GM20000 (cell line): ENCODE measurements at places on chromosomes 11 and 22.

- peak; percentile 29 for DNase-seq
These were observed 1.6 kb downstream of the GTPBP1 start for GRCh38 chr22:38707346-38707745.

GRCh38 chr11:73812234-73812633, 24.6 kb downstream of the MRPL48 start:
- no peak for DNase-seq

- DNase-seq = peak; percentile 12
These were observed at the start of gene HBD for GRCh38 chr11:5234381-5234834. TSS of gene HBD (minus strand) at chr11:5234483. CDS start at chr11:5234433, 50 bp downstream.

DNA sequence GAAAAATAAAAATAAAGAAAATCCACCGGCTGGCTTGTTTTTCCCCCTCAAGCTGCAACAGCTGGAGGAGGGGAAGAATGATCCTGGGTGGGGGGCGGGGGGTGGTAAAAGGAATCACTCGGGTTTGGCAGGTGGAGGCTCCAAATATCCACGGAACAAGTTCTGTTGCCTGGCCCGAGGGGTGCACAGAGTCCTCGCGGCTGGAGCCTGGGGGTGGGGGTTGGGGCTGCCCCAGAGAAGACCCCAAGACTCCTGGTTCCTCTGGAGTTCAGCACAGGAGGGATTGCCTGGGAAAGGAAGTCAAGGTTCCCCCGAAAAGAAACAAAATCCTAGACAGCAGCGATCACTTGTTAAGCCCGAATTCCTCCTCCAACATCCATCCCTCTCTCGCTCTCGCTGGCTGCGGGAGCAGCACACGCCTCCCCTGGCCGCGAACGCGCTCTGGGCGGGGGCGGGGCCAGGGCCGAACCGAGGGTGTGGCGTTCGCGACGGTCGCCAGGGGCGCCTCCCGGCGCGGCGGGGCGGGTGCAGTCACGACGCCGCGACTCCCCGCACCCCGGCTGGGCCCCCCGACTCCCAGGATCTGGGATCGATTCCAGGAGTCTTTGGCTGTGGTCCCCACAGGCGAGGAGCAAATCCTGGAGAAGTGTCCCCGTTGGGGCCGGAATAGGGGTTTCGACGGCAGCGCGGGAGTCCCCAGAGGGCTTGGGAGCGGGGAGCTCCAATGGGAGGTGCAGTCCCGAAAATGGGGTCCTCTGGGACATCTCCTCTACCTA, at the start of gene KCNA4:
KCNA4 (minus strand) TSS at position 443 of the 776 bp plus-strand sequence. CDS start 4,352 bp downstream, outside the sequence.
- DNase-seq = peak; percentile 15

- no peak for DNase-seq
These were observed 86.3 kb upstream of the HMGXB4 start for GRCh38 chr22:35170716-35171697.

- DNase-seq = no peak
These were observed 201.6 kb upstream of the NAV2 start for GRCh38 chr11:19511066-19511412.

GRCh38 chr11:47156333-47156732, 20.3 kb downstream of the ARFGAP2 start:
- no peak for DNase-seq

- DNase-seq = no peak
These were observed 9.8 kb downstream of the UCP2 start for GRCh38 chr11:73972620-73973449.

DNA sequence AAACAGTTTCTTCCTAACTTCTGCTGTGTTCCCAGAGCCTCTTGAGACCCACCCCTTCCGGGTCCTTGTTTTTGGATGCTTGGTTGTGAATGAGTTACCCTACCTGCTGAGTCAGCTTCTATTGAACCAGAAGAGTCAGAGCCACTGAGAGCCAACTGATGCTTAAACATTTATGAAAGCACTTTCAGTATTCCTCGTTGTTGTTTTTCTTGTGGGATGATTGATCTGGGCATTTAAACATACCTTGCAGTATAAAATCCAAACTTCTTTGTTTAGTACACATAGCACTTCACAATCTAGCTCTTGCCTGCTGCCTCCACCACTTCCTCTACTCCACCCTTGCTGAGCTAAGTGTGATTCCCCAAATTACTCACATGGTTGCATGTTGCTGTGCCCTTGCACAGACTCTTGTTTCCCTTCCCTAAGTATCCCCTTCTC, 5.5 kb downstream of the PRSS23 start:
- peak; percentile 51 for DNase-seq

GRCh38 chr22:22870577-22871404, 16.8 kb upstream of the IGLL5 start:
- DNase-seq = no peak

DNA sequence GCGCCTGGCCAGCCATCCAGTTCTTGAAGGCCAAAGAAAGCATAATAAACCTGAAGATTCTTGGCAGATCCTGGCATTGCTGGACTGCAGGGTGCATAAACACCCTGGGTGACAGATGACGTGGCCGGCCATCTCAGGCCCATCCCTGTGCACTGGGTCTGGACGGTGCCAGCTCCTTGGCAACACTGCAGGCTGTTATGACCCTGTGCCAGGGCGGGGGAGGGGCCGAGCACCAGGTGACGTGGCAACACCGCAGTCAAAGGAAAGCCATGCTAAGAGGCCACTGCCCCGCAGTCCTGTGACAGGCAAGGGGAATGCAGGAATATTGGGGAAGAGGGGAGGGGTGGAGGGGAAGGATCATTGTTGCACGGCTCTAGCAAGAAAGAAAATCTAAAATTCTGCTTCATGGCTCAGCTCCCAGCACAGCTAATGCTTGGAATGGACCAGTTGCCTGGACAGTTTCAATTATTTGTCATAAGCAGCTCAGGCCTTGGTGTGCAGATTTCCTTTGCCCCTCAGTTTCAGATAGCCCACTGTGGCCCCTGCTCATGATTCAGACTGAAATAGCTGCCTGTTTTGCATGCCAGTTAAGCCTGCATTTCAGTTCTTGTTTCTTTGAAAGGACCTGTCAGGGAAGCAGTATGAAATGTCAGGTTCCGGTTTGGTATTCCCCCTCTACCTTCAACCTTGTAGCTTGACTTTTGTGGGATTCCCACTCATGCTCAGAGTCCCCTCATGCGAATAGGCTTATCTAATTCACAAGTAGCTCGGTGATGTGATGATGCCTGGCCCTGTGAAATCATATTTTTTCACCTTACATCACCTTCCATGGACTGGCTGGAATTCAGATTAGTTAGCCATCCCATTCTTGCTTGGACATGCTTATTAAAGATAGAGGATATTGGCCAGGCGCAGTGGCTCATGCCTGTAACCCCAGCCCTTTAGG, 29.7 kb upstream of the DDX6 start:
- peak; percentile 77 for DNase-seq

GRCh38 chr11:477052-477715, 27.1 kb downstream of the PTDSS2 start:
- no peak for DNase-seq

DNA sequence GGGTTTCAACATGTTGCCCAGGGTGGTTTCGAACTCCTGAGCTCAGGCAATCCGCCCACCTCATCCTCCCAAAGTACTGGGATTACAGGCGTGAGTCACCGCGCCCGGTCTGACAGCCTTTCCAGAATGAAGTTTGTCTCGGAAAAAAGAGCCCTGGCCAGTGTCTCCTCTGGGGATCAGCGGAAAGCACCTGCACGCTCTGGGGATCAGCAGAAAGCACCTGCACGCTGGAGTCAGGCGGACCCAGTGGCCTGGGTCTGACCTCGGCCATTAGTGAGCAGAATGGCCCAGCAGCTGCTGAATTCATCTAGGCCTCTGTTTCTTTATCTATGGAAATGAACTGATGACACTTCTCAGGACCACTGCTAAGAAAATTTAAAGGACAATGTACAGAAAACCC, 10.5 kb upstream of the TESMIN start:
- no peak for DNase-seq

GRCh38 chr11:46695345-46696211, 4.8 kb downstream of the ARHGAP1 start:
- no peak for DNase-seq

- no peak for DNase-seq
These were observed 6.6 kb downstream of the CTSC start for GRCh38 chr11:88330826-88331428.

GRCh38 chr11:93295921-93296575, 34.5 kb upstream of the DEUP1 start:
- no peak for DNase-seq

GRCh38 chr11:15280393-15280792, 165.7 kb downstream of the INSC start:
- DNase-seq = no peak

DNA sequence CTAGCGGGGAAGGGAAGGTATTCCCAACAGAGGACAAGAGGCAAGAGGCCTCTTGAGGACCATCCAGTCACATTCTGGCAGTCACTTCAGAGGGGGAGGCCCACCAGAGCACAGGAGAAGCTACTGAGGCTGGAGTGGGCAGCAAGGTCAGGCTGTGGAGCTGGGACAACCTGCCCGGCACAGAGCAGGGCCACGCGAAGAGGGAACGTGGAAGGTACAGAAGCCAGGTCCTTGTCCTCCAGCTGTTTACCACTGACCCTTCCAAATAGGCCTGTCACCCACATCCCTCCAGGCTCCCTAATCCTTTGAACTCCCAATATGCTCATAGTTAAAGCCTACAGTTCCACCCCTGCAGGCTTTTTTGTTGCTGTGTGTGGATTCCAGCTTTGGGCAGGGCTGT, 76.9 kb downstream of the IGLL1 start:
- no peak for DNase-seq

DNA sequence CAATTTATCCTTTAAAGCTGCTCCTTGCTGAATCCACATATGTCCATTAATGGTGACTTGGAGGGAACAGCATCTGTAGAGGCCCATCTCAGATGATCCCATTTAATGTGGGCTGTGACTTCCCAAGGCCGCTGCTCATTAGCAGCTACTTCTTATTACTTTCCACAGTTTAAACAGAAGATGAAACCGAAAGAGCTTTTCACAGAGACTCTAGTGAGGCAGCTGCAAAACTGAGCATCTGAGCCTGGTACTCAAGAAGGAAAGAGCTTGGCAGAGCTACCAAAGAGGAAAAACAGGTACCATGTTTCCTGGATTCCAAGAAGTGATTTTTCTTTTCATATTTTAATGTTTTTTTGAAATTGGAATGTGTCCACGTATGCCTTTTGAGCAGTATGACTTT, 110.5 kb upstream of the NARS2 start:
- DNase-seq = no peak

- DNase-seq = no peak
These were observed 200.2 kb upstream of the MTMR2 start for GRCh38 chr11:96124155-96124554.

DNA sequence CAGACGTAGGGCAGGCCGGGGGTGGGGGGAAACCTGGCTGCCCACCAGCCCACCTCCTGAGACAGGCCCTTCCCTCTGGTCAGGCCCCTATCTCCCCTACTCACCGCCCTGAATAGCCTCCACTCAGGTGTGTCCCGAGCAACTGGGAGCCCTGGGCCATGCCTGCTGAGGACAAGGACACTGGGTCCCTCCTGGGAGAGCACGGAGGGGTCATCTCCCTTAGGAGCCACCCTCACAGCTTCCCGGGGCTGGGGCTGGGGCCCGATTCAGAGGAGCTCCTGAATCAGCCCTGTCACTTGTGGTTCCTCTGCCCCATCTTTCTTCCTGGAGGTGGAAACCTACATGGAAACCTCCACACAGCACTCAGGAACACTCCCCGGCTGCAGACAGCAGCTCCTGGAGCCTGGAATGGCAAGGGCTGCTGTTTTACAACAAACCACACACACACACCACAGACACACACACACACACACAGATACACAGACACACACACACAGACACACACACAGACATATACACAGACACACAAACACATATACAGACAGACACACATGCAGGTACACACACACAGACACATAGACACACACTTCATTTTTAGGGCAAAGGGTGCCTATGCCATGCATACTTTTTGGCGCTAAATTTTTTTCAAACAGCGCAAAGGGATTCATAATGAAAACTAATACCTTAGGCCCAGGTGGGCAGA, 9.6 kb upstream of the EMID1 start:
- peak; percentile 5 for DNase-seq

- no peak for DNase-seq
These were observed 850.0 kb downstream of the TBC1D22A start for GRCh38 chr22:47612311-47612910.

DNA sequence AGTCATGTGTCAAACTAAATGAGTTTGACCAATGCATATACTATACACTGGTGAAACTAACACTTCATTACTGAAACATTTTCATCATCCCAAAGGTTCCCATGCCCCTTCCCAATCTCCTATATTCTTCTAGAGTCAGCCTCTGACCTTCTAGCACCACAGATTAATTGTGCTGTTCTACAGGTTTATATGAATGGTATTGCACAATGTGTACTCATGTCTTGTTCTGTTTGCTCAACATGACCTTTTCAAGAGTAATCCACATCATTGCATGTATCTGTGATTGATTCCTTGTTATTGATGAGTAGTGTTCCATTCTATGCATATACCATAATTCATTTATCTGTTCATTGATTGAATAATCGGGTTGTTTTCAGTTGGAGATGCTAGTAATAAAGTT, 7.5 kb upstream of the OR8G1 start:
- no peak for DNase-seq

DNA sequence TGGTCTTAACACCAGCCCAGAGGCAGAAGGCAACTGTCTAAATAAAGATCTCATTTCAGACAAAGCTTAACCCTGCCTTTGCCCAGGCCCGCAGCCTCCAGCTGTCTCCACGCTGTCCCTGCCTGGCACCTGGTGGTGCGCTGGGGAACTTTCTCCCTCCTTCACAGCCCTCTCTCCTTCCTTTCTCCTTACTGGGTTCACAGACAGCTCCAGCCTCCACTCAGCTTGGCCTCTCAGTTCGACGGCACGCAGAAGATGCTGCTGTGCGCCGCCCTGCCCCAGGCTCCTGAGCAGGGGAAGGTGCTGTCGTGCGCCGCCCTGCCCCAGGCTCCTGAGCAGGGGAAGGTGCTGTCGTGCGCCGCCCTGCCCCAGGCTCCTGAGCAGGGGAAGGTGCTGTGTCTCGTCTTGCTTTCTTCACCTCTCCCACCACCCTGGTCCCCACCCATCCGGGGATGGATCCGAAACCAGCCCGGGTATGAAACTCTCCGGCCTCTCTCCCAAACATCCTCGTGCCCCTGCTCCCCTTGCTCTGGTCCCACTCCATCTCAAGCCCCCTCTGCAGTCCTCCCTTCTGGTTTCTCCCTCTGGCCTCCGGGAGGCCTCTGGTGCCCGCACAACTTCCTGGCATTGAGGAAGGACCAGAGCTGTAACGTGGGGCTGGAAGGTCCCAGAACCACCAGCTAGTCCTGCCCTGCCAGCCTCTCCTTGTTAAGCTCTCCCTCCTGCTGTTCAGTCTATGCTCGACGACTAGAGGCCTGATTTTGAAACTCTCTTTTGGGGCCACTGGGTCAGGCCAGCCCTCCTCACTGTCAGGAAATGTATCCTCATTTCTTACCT, 22.9 kb upstream of the JAM3 start:
- no peak for DNase-seq

- no peak for DNase-seq
These were observed 106.9 kb upstream of the SORL1-AS1 start for GRCh38 chr11:121559606-121560200.

DNA sequence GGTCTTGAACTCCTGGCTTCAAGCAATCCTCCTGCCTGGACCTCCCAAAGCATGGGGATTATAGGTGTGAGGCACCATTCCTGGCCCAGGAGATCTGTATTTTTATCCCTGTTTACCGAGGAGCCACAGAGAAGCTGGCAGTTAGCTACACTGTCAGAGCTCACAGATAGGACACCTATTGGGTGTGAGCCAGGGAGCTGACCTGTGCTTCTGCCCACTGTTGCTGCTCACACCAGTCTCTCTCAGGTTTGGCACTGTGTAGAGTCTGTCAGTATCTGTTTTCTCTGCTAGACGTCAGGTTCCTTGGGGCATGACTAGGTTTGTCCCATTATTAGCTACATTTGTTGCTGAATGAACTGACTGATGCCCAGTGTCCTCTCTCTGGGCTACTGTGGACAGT, 17.5 kb downstream of the PPP6R2 start:
- DNase-seq = no peak

- peak; percentile 72 for DNase-seq
These were observed 637 bp downstream of the DRD2 start for GRCh38 chr11:113474362-113475159.
